Cardiac septum (tissue), 1 donor: ENCODE measurements at places on chromosomes 3 and 15.

- DNase-seq, result no peak
These were observed 156.7 kb downstream of the DIPK2A start for GRCh38 chr3:144128108-144128892.

GRCh38 chr3:187833799-187834578 is 88.7 kb upstream of the BCL6 start:
- no peak for DNase-seq

DNA sequence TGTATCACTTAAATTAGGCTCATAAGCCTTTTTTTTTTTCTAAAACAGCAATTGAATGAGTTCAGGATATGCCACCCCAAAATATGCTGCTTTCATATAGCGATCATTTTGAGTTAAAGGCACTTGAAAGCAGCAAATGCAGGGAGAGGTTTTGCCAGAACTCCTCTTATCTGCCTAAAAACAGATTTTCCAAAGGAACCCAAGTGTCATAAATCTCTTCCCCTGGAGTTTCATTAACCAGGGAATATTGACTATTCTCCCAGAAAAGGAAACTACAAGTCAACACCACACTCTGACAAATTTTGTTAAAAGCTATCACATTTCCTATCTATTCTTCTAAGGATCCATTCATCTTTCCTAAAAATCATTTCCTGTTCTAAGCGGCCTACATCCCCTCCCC is 11.3 kb downstream of the DNAAF4 start:
- DNase-seq, result no peak

GRCh38 chr3:119657887-119658702 is 2.3 kb downstream of the POPDC2 start:
- DNase-seq, result no peak

DNA sequence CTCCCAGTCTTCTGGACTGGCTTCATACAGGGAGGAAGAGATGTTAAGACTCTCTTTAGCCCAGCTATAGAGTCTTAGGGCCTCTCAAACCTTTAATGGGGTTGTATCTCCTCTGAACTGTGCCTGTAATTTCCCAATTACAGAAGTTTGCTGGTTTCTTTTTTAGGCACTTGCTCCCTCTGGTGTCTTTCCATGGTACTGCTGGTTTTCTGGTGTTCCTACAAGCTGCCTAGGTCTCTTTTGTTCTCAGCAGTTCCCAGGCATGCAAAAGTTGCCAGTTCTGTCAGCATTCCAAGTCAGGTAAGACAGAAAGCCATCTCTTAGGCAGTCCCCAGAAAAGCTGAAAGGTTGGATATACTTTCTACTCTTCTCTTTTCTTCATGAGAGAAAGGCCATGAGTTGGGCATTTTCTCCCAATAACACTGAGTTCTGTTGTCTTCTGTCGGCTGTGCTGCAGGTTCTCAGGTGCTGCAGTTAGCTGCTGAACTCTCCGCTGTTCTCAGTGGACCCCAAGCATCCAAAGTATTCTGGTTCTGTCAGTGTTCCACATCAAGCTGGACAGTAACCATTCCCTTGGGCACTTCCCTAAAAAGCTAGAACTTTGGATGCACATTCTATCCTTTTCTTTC is 54.4 kb upstream of the EHHADH start:
- no peak for DNase-seq

- DNase-seq, result no peak
These were observed 22.5 kb downstream of the GABRA5 start for GRCh38 chr15:26889298-26889898.

- DNase-seq, result no peak
These were observed 36.7 kb upstream of the CTDSPL start for GRCh38 chr3:37824954-37825328.

GRCh38 chr15:69565066-69565655 is 112.5 kb downstream of the RPLP1 start:
- DNase-seq, result no peak

GRCh38 chr3:71854096-71854495 is 69.1 kb upstream of the PROK2 start:
- no peak for DNase-seq

DNA sequence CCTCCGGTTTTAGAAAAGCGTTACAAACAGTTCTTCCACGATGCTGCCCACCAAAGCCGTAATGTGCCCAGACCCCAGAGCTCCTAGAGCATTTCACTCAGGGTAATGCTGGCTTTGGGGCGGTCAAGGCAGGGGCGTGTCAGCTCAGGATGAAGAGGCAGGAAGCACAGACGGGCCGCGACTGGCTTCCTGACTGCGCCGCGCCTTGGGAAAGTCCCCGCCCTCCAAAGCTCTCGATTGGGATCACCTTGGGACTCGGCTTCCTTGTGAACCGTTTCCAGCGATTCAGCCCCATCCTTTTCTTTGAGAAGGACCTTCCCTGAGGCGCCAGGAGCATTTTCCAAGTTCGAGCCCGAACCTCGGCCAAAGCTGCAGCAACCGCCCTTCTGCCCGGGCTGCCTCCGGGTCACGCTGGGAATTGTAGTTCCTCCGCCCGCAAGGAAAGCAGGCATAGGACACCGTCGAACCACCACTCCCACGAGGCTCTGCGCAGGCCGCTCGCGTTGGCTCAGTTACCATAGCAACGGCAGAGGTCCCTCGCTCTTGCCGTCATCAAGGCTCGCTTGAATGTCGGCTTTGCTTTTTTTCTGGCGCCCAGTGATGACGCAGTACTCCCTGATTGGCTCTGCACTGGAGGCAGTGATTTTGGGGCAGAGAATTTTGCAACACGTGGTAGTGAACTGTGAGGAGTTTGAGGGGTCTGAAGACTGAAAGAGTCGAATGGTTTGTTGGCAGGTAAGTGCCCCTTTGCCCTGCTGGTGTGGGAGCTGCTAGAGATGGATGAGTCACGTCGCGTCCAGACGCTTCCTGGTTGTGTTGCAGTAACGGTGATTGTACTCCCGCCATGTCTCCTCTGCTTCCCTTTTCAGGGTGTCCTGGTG is at the start of the genes CCDC191 and QTRT2:
TSS of gene CCDC191 (minus strand) at position 397 of the 881 bp plus-strand sequence. CDS start at position 337, 60 bp downstream.
TSS of gene QTRT2 (plus strand) at position 608 of the 881 bp plus-strand sequence. CDS start 8,521 bp downstream, outside the sequence.
- DNase-seq, result peak; percentile 100

DNA sequence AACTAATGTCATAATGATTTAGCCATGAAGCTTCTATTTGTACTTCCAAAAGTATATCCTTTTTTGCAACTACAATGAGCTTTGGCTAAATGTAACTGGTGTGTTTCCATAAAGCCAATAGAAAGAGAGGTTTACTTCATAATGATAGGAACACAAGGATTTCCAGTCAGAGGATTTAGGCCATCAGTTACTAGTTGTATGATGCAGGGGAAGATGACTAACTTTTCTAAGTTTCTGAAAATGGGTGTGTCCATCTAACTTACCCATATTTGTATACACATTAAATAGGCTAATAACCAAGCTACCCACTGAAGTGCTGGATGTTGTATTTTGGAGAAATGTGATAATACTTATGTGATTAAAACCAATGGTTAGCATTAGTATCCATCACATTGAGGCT is 55.7 kb downstream of the SLC4A7 start:
- no peak for DNase-seq

DNA sequence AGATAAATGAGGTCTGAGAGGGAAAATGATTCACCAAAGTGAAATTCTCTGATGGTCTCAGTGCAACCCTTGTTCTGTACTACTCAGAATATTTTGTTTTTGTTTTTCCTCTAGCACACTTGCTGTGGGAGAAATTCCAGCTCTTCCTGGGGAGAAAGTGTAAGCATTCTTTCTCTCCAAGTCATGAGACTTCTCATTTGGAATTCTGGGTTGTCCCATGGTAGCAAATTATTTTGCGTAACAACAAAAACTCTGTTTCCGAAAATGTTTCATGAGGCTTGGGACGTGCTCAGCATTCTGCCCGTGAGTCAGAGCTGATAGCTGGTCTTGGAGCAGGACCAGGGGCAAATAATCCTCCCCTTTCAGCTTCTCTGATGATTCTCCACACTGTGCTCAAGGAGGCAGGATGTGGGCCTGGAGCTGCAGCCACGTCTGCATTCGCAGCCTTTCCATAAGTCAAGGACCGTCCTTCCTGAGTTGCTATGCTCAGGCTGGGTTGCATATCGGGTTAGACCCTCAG is 70.3 kb downstream of the SENP2 start:
- no peak for DNase-seq

DNA sequence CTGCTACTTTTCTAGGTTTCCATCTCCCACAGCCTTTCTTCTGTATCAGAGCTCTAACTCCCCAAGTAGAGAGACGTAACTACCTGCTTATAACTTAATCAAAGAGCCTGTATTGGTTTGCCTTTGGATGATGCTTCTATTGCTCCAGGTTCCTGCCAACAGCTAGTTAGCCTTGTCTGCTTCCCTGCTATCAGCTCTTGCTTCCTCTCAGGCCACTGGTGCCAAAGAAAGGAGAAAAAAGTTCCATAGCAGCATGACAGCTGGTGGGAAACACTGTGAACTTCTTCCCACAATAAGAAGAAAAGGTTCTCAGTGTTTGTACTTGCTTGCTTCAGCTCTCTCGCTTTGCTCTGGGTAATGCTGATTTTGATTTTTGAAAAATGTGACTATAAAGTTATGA is 206.6 kb downstream of the GBE1 start:
- no peak for DNase-seq

GRCh38 chr3:36428445-36428844 is 48.1 kb downstream of the STAC start:
- no peak for DNase-seq

DNA sequence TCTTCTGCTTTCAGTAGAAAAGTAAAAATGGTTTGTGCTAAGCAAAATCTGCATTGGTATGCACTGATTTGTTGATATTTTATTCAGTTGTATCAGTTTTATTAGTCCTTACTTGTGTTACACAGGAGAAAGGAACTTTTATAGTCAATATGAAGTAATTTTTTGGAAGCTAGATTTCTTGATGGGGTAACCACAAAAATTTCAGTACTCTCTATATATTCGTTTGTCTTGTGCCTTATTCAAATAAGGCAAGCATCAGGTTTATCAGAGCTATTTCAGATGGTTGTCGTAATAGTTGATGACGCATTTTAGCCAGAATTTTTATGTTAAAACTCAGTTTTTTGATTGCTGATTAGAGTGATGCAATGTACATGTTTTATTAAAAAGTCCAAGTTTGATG is 50.7 kb upstream of the NIPA1 start:
- DNase-seq, result no peak

DNA sequence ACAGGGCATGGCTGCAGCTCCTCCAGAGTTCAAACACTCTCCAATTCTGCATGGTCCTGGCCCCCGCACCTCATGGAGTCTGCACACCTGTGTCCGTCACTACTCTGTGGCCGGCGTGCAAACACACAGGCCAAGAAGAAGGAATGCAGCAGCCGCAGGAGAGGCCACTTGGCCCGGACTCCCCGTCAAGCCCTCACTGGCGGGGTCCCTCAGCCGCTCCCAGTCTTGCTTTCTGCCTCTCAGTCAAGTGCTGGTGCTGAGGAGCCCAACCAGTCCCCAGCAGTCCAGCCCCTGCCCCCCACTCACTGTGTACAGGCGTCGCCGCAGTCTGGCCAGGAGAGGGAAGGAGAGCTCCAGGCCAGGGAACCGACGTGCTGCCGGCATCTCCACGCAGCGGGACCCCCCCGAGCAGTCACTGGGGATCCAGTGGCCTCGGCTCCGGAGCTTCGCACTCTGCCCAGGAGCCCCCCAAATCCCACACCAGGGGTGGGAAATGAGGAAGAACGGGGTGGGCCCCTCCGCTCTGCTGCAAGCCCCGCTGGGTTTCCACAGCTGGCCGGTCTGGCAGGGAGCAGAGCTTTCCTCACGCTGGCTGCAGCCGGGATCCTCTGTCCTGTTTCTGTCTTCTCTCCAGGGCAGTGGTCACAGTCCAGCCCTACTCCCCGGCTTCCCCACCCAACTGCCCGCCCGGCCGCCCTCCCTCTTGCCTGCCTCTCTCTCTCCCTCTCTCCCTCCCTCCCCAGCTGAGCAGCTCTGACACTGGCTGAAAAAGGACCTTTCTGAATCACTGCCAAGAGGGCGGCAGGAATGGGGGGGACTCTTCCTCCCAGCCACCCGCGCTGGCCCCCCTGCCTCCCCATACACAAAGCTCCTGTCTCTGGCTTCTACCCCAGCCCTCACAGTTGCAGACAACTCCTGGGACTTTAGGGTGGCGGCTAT is 16.0 kb downstream of the TNK2 start:
- no peak for DNase-seq

DNA sequence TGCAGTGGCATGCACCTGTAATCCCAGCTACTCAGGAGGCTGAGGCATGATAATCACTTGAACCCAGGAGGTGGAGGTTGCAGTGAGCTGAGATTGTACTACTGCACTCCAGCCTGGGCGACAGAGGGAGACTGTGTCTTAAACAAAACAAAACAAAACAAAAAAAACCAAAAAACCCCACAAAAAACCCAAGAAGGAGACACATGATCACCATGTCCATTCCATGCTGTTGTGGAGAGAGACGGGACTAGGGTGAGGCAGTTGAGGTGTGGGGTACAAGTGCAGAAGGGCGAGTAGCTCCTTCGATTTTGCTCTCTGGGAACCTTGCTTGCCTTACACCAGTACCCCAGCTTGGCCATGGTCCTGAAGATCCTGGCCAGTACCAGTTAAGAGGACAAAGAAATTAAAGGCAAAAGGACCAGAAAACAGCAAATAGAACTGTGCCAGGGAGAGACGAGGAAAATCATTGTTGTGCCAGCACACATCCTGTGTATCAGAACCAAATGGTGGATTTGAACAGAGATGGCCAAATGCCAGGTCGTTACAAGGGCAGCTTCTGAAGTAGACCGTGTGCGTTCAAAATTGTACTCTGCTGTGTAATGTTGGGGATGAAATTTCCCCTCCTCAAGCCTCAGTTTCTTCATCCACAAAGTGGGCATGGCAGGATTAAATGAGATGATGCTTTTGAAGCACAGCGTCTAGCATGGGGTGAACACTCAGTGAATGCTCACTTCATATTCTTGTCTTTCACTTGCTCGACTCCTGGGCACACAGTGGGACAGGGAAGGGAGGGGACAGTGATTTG is 42.9 kb upstream of the CTSH start:
- DNase-seq, result no peak

GRCh38 chr3:136343873-136344555 is 93.9 kb downstream of the PCCB start:
- peak; percentile 86 for DNase-seq

- no peak for DNase-seq
These were observed 219.3 kb upstream of the TTC14 start for GRCh38 chr3:180382638-180383180.

DNA sequence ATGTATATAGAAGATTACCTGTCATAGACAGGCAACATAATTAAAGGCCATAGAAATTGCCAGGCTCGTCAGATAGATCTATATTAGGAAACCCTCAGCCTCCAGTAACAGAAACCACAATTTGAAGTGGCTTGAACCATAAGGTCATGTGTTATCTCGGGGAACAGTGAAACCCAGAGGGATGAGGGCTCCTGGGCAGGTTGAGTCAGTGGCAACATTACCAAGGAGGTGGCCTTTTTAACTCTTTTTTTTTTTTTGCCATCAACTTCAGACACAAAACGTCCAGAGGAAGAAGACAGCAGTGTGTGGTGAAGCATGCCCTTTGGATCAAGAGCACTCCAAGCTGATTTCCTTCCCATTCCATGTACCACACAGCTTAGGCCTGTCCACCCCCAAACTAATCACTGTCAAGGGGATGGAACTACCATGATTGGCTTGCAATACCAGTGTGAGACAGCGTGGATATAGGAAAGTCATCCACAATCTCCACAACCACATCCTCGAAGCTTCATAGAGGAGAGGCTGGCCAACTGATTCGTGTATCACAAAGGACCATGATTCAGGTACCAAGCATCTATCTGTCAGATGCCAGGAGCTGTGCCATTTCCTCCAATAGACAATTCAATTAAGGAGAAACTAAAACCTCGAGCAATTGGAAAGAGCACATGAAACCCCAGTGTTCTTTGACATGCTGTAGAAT is 999 bp upstream of the KIF7 start:
- DNase-seq, result peak; percentile 35
